ENCODE measurements at places on chromosomes 6 and 20.

- no peak for DNase-seq
Measured at GRCh38 chr6:101386982-101387381, 6.5 kb upstream of the GRIK2 start.

DNA sequence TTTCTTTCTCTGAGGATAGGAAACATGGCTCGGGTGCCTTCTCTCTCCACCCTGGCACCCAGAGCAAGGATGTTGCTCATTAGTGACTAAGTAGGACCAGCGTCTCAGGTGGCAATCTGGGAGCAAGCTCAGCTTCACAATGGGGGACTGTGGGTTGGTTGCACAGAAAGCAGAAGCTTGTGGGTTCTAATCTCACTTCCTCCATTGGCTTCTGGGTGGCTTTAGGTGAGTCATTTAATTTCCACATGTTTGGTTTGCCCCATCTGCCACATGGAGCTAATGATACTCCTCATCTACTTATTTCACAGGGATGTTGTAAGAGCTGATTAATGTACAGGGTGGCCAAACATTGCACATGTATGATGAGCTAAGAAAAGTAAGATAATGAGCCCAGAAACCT lies 54.8 kb upstream of the AKIRIN2 start:
- DNase-seq, result no peak

GRCh38 chr6:26336355-26337198 lies 28.4 kb upstream of the BTN3A2 start:
- DNase-seq, result no peak

DNA sequence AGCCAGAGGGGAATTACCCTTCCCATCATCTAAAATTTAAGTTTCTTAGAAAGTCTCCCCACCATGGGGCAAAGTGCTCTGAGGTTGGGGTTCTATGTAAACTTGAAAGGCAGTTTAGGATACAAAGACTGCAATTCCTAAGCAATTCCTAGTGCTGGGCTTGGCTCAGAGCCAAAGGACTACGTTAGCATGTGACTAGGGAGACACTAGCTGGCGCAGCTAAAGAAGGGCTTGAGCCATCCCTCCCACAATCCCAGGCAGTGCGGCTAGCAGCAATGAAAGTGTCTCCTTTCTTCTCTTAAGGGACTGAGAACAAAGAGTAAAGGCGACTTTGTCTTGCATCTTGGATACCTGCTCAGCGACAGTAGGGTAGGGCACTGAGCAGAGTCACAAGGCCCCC lies 306.6 kb upstream of the FKBP1C start:
- DNase-seq, result no peak

DNA sequence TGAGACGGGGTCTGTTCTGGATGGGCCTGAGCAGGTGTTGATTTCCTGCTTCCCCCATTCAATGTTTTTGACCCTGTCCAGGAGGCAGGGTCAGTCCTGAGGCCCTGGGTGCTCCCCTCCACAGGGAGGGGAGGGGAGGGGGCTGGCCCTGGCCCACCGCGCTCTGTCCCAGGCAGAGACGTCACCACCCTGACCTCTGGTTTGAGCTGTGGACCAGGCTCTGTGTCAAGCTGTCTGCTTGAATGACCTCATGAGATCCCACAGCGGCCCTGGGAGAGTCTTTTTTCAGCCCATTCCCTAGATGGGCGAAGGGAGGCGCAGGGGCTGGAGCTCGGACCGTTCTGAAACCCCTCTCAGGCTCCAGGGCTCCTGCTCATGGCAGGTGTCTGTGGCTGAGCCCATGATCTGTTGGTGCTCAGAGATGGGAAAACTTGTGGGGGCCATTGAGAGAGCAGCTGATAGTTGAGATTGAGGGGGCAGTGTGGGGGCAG lies 8.9 kb upstream of the LKAAEAR1 start:
- DNase-seq, result no peak

DNA sequence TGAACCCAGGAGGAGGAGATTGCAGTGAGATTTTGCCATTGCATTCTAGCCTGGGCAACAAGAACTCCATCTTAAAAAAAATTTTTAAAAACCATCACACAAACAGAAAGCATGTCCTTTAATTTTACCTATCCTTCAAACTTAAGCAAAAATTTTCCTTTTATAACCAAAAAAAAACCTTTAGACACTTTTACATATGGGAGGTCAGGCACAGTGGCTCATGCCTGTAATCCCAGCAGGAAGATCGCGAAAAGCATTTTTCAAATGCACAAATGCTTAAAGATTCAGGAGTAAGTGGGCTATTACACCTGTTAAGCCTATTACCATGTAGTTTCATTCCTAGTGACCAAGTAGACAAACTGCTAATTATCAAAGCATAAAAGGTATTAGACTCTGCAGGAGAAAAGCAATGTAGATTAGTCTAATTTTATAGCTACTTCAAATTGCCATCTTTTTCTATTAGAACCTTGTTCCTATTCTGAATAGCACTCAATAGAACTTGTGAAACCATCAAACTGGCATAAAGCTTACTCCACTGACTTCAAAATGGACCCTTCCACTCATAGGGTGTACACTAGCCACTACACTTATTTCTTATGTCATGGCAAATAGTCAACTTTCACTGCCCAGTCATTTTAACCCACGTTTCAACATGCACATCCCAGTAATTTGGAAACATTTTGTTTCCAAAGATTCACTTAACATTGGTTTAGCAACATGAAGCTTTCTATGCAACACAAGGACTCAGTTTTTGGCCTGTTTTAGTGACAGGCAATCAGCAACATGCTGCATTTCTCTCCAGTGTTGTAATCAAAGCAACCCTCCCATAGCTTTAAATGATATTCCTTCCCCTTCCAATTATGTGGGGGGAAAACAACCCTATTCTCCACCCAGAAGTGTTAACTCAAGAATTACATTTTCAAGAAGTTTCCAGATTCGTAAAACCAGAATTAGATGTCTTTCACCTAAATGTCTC lies 4.0 kb downstream of the EEF1A1 start:
- DNase-seq, result no peak

DNA sequence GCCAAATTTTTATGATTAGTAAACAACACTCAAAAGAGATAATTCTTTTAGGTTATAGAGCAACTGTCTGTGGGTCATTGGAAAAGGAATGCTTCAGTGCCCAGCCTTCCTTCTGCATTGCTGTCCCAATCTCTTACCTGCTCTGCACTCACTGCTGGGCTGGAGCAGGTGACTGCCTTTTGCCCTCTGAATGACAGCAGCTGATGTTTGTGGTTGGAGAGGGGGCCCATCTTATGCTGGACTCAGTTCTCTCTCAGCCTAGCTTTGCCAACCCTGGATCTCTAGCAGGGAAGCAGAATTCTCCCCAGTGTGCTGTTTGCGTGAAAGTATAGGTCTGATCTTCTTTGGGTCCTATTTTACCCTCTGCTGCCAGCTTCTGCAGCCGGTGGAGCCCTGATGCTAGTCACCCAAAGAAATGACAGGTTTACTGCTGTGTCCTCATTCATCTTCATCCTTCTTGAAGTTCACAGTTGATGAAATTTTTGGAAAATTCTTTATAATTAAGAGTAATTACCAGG lies 193.5 kb downstream of the ARID1B start:
- DNase-seq, result no peak

DNA sequence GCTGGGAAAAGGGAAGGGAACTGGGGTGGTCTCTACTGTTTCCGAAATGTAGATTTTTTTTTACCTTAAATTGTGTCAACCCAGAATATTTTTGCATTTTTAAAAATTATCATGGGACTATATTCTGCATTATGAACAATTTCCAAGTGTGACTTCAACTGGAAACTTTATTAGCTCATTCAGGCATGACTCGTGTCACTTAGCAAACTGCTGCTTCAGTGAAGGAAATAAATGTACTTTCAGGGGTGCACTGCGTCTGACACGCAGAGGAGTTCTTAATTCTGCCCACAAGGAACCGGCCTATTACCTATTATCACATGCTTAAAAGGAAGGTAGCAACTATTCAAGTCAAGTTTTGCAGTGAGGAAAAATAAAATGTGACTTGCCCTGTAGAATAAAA lies 291.3 kb upstream of the PRDM1 start:
- no peak for DNase-seq

DNA sequence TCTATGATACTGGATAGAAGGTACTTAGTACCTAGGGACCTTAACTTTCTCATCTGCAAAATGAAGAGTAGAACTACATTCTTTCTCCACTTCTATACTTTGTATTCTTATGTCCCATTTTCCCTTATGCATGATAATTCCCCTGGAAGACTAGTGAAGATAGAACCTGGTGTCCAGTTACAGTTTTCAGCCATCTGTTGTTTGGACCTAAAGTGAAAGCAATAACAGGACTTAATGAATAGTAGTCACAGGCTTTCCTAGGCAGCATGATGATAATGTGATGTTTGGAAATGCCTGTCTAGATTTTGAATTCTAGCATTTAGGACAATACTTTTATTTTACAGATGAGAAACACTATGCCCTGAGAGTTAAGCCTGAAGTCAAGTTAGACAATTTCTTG lies 153.8 kb downstream of the RIMS1 start:
- no peak for DNase-seq

DNA sequence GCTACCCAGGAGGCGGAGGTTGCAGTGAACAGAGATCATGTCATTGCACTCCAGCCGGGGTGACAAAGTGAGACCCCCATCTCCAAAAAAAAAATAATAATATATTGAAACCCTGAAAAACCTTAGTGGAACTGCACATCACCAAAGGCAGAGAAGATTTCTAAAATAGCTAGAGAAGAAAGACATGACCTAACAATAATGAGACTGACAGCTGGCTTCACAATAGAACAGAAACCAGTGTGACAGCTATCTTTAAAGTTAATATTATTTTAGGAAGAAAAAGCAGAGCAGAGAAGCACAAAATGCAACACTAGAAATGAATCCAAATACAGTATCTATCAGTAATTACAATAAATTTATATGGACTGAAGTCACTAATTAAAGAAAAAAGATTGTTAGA lies 67.1 kb upstream of the FLRT3 start:
- DNase-seq, result no peak

GRCh38 chr6:47402081-47402480 lies 75.5 kb upstream of the CD2AP start:
- no peak for DNase-seq

DNA sequence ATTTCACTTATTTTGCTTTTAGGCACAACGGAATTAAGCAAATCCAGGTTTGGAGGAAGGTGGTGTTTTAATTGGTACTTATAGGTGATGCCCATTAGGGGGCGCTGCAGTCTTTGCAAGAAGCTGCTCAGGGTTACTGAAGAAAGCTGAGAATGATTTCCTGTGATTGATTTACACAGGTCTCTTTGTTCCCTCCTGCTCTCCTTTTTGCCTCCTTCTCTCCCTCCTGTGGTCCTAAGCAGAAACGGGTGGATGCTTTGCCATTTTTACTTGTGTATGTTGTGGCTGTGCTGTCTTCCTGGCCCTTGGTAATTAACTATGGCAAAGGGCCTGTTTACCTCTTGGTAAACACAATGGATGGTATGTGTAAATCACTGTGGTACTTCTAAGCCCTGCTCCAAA lies 97.8 kb downstream of the ANKS1A start:
- DNase-seq, result peak; percentile 58

GRCh38 chr20:24045621-24046318 lies 57.2 kb upstream of the GGTLC1 start:
- DNase-seq, result no peak

DNA sequence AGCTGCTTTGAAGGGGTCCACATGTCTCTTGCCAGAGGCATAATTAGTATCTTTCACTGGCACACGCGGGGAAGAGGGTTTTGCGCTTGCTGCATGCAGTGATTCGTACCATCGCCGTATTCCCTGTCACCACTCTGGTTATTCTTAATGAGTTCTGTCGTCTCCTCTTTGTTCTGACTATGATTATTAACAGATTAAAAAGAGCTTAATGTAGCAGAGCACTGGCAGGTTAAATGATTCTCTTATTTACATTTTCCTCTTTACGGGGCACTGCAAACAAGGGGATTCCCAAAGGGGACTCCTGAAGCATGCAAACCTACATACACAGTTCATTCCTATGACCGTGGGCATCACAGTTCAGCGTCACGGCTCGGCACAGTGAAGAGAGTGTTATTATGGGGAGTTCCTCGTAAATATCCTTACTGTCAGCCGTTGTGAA lies 204.8 kb downstream of the DTNBP1 start:
- no peak for DNase-seq

DNA sequence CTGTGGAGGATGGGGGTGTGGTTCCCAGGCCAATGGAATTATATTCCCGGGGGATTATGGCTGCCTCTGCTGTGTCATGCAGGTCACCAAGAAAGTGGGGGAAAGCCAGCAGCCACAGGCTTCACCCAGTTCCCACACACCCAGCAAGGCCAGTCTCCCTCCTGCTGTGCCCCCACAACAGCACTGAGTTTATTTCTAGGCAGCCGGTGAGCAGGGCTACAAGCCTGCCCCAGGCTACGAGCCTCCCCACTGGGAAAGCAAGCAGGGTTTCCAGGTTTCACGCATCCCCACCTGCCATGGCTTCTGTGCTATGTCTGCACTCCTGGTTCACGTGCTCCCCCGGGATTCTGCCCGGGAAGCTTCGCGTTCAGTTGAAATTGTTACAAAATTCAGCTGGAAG lies 72.6 kb downstream of the ERMARD start:
- no peak for DNase-seq

- DNase-seq, result no peak
Measured at GRCh38 chr6:112396221-112396620, 49.1 kb downstream of the RFPL4B start.

- no peak for DNase-seq
Measured at GRCh38 chr6:170280689-170281045, 10.2 kb downstream of the DLL1 start.

- DNase-seq, result no peak
Measured at GRCh38 chr6:163748886-163749285, 334.4 kb downstream of the QKI start.

GRCh38 chr6:40505191-40505810 lies 81.9 kb downstream of the LRFN2 start:
- no peak for DNase-seq

GRCh38 chr6:14910692-14911547 lies 334.9 kb upstream of the JARID2 start:
- DNase-seq, result no peak

DNA sequence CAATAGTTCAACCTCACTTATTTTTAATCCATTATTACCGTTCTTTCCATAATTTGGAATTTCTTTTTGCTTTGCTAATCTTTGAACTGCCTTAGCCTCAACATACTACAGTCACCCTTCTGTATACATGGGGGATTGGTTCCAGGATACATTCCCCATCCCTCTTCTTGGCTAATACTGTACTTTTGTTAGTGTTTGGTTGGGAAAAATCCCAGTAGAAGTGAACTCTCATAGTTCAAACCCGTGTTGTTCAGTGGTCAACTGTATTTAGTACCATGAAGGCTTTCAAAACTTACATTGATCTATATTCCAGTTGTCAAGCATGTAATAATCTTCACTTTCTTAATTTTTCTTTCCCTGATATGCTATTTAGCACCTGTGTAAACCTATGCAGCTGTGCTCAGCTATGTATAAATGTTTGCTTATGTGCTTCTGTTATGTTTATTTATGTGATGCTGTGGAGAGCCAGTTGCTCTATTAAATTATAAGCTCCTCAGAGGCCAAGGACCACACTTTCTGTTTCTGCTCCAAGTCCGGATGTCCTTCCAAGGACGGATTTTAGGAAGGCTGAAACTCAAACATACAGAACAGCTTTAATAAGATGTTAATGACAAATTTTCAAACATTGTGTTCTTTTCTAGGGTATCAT lies 33.3 kb upstream of the LAMA4 start:
- no peak for DNase-seq

- no peak for DNase-seq
Measured at GRCh38 chr6:22886650-22887581, 317.6 kb downstream of the HDGFL1 start.

- no peak for DNase-seq
Measured at GRCh38 chr6:20660534-20660933, 126.3 kb downstream of the CDKAL1 start.

- DNase-seq, result no peak
Measured at GRCh38 chr6:3520281-3521230, 63.7 kb upstream of the SLC22A23 start.

Measured in progenitor cell of endocrine pancreas (in vitro differentiated cells).